ENCODE measurements at places on chromosomes 11 and 22.

- no peak for DNase-seq
Observed at GRCh38 chr11:81989093-81989492, 744.6 kb downstream of the FAM181B start.

GRCh38 chr11:555227-555779, 5.2 kb downstream of the LMNTD2 start:
- DNase-seq = no peak

DNA sequence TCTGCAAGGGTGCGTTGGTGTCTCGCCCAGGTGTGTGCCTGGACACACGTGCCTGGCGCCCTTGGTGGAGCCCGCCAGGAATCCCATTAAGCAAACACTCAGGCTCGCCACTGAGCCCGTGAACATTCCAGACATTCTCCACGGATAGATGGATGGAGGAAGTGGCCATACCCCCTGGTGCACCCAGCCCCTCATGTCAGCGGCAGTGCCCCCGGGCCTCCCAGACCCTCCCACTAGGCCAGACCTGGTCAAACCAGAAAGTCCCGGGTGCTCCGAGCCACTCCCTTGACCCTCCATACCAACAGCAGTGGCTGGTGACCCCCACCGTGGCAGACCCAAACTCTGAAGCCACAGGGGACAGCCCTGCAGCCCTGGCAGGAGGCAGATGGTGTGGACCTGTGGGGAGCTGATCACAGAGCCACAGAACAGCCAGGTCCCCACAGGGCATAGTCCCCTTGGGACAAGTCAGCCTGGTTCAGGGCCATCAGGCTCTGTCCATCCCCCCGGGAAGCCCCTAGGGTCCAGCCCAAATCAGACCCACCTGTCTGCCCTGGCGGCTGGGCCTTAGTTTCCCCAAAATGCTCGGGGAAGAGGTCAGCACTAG, 1.9 kb downstream of the EPS8L2 start:
- no peak for DNase-seq

- DNase-seq = no peak
Observed at GRCh38 chr11:1463056-1463455, 23.5 kb downstream of the MOB2 start.

GRCh38 chr11:129798212-129798611, 17.4 kb upstream of the TMEM45B start:
- DNase-seq = no peak

- no peak for DNase-seq
Observed at GRCh38 chr22:48758881-48759875, 1068.5 kb downstream of the BRD1 start.

DNA sequence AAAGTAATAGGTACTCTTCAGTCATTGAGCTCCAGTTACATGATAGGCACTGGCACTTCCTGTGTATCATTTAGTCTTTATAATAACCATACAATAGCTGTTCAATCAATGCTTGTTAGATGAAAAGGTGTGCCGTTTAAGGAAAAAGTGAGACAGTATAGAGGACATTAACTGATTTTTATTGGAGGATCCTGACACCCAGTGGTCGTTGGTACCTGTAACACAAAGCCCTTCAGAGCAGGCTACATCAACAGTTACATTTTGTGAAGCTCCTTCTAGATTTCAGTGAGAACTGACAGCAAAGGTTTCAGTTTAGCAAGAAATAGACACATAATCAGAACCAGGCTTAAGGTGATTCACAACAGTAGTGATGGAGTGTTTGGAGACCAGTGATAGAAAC, 44.2 kb downstream of the CCDC81 start:
- DNase-seq = no peak

GRCh38 chr11:125886997-125887372, 483 bp upstream of the HYLS1 start:
- no peak for DNase-seq

GRCh38 chr22:38009000-38009806, 24.8 kb upstream of the SOX10 start:
- DNase-seq = no peak

DNA sequence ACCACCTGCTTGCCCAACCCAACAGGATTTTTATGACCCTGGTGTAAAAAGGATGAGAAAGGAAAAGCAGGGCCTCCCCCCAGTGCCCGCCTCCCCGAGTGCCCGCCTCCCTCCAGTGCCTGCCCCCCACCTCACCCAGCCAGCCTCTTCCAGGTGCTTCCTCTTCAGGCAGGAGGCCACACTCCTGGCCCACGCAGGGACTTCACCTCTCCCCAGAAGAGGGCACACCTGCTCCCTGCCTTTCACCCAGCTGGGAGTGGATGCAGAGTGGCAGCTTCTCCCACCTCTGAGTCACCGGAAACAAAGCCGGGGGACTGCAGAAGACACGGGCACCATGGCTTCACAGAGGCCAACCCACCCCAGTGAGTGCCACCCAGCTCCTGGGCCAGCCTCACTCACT, 16.1 kb downstream of the CPT1A start:
- DNase-seq = no peak

DNA sequence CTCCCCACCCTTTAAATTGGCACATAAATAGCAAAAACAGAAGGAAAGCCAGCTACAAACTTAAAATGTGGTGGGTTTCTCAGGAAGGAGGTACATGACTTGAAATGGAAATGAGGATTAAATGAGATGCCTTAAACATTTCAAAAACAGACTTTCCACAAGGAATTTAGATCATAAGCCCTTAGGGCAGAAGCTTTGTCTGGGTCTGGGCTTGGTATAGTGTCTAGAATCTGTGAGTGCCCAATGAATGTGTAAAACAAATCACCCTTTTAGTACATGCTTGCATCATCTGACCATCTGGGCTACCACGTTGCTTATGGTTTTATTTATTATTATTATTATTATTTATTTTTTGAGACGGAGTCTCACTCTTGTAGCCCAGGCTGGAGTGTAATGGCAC, 37.1 kb upstream of the CREB3L1 start:
- DNase-seq = no peak

- DNase-seq = no peak
Observed at GRCh38 chr11:134719397-134719796, 307.4 kb upstream of the B3GAT1 start.

DNA sequence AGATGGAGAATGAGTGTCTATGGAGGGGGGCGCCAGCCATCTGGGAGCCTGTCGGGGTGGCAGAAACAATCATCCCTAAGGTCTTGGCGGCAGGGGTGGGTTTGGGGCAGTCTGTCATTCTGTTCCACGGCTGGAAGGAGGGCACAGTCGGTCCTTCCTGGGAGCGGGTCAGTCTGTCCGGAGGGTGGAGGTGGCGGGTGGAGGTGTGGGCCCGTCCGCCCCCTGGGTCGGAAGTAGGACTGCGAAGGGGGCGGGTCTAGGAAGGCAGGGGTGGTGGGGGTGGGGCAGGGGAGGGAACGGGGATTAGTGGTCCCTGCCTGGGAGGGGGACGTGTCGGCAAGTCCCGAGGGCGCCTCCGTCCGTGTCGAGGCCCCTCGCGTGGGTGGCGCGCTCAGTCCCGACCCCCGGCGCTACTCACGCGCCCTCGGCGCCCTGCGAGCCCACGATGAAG, 461 bp downstream of the TBC1D10A start:
- DNase-seq = no peak

DNA sequence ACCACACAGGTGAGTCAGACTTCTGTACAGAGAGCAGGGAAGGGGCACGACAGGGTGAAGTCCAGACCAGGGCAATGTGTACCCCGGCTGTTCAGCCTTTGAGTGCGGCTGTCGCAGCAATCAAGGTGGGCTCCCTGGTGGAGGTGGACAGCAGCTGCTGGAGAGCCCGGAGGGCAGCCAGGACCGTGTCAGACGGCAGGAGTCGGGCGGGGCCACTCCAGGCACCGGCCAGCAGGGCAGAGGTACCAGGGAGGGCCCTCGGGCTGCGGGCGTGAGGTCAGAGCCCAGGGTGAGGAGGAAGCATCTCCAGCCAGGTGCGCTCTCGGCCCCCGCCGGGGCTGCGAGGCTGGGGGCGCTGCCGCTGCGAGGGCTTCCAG, 802 bp upstream of the PIM3 start:
- no peak for DNase-seq

GRCh38 chr11:116615211-116615865, 157.4 kb downstream of the BUD13 start:
- no peak for DNase-seq

GRCh38 chr22:20386336-20386735, 7.6 kb upstream of the ZNF74 start:
- DNase-seq = no peak

- DNase-seq = no peak
Observed at GRCh38 chr11:66048547-66049323, at the start of gene GAL3ST3. Gene GAL3ST3, minus strand, starts transcription at chr11:66049161. Its CDS starts 3,746 bp downstream, at chr11:66045415.

- DNase-seq = no peak
Observed at GRCh38 chr11:39442177-39442576, 2017.3 kb downstream of the LRRC4C start.

DNA sequence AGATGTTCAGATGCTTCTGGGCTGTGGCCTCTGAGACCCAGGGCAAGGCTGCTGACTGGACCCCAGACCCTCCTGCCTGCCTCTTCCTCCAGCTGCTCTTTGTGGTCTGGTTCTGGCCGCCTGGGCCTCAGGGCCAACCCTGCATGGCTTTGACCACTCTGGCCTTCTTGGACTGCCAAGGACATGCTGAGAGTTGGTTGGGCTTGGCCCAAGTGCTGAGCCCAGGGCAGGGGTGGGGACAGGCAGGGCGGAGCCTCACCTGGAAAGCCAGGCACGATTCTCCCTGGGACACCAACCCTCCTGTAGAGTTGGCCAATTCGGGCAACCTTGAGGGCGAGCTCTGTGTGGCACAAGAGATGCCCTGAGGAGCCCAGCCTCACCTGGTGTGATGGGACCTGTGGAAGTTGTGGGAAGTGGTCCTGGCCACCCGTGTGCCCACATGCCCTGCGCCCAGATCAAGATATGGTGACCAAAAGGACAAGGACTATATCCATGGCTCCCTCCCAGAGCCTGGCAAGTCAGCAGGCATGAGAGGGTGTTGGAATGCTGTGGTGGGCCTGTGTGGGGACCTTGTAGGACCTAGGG, 11.6 kb downstream of the TANGO2 start:
- DNase-seq = no peak

GRCh38 chr11:102464859-102465500, 12.4 kb upstream of the TMEM123 start:
- DNase-seq = no peak

DNA sequence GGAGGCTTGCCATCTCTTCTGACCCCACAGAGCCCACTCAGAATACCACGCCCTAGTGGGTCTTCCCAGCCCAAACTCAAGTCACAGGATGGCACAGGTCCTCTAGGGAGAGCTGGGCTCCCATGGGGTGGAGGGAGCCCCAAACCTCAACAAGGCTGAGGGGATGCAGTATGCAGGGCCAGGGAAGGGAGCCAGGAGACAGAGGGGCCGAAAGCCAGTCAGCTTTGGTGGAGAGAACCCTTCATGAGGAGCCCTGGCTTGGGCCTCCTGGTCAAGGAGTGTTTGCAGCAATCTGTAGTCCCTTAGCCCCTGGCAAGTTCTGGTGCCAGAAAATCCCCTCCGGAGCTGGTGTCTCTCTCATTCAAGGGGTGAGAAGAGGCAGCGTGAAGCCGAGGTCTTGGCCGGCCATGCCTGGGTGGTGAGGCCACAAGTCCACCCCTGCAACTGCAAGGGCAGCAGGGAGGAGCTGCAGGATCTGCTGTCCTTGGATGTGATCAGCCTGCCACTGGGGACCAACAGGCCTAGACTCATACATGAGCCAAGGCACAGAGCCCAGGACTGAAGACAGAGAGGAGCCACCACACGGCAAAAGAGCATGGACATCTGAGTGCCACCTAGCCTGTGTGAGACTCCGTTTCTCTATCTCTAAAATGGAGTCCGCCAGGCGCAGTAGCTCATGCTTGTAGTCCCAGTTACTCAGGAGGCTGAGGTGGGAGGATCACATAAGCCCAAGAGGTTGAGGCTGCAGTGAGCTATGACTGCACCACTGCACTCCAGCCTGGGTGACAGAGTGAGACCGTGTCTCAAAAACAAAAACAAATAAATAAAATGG, 24.1 kb downstream of the NEAT1 start:
- no peak for DNase-seq

DNA sequence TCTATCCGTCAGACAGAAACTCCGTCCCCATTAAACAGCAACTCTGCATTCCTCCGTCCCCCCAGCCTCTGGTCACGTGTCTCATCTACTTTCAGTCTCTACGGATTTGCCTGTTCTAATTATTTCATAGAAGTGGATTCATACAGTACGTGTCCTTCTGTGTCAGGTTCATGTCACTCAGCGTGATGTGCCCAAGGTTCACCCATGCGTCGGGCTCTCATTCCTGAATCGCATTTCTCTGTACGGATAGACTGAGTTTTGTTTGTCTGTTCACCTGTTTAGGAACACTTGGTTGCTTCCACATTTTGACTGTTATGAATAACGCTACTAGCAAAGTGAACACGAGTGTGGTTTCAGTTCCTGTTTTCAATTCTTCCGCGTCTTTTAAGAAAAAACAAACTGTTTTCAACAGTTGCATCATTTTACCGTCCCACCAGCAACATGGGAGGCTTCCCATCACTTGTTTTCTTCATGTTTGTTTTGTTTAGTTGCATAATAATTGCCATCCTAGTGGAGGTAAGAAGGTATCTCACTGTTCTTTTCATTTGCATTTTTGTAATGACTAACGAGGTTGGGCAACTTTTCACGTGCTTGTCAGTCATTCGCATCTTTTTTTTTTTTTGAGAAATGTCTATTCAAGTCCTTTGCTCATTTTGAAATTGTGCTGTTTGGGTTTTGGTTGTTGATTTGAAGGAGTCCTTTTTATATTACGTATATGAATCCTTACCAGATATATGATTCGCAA, 8.9 kb upstream of the NLRP6 start:
- DNase-seq = no peak

GRCh38 chr22:40128989-40129388, 48.7 kb upstream of the TNRC6B start:
- DNase-seq = no peak

GRCh38 chr22:19903031-19903430, 38.5 kb upstream of the COMT start:
- no peak for DNase-seq

DNA sequence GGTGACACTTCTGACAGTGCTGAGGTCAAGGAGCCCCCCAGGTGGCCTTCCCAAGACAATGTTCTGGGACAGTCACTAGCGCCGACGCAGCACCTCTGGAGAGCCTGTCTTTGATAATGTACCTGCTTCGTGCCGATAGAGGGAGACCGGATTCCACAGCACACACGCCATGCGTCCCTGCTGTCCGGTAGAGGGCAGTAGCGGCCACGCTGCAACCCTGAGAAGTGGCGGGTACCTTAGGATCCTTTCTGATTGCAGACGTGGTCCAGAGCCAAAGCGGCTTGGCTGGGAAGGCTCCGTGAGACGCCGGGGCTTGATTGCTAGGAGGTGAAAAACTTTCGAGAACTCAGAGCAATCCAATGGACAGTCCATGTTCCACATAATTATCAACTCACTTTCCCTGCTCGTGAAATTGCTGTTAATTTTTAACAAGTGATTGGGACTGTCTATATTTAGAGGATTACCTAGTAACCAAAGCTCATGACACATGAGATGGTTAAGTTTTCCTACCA, 11.4 kb upstream of the BARX2 start:
- peak; percentile 63 for DNase-seq

GRCh38 chr11:94757037-94757735, 11.0 kb upstream of the AMOTL1 start:
- DNase-seq = no peak

DNA sequence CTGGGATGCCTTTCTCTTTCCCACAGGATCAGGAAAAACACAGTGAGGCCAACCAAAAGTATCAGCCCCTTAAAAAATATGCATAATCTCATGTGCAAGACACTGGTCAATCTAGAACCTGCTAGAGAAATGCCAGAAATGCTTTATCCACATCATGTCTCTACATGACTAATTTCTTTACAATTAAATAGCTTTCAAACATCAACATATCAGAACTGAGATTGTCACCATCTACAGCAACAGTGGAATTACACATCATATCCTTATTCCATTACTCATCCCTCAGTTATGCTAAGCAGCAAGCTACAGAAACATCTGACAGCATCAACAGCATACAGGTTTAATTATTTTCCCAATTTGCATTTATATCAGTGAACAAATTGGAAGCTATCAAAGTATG, 78.8 kb downstream of the DDIAS start:
- DNase-seq = peak; percentile 36
